ENCODE measurements at places on chromosomes 4 and X. TPM values are rescaled to one million over a fixed set of nuclear protein-coding genes. Genes with fewer than 3 reads are reported as not detected.

The TBL1X gene
- 37.9 TPM for total RNA-seq

GRCh38 chr4:164572877-164573279 is 181.1 kb upstream of the SMIM31 start:
- peak; percentile 82 for DNase-seq

DNA sequence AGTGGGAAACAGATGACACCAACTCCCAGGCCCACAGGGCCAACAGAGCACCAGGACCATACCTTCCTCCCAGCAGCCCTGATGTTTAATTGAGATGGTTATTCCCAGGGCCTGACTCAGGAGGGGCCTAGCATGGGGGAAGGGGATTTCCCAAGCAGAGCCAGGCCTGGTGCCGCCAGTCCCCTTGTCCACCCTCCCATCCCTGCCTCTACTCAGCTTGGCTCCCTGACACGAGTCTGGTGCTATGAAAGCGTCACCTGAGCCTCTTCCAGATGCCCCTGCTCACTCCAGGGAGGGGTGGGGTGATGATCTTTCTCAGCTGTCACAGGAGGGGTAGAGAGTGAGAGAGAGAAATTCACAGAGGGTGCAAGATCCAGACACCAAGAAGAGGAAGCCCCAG is 72.7 kb downstream of the EFNB1 start:
- no peak for DNase-seq

GRCh38 chr4:165656829-165657490 is 216.1 kb upstream of the TLL1 start:
- no peak for DNase-seq

GRCh38 chr4:76210452-76210851 is 3.2 kb downstream of the SCARB2 start:
- no peak for DNase-seq

- no peak for DNase-seq
Measured at GRCh38 chrX:136531951-136532350, at the start of gene VGLL1. VGLL1 (plus strand) TSS chrX:136532215; CDS start chrX:136536021, 3,806 bp downstream.

The UGT2B15 gene
- not detected for total RNA-seq

GRCh38 chrX:39356119-39356807 is 555.0 kb downstream of the MID1IP1 start:
- DNase-seq = no peak

GRCh38 chr4:19262467-19262866 is 989.2 kb upstream of the SLIT2 start:
- no peak for DNase-seq

DNA sequence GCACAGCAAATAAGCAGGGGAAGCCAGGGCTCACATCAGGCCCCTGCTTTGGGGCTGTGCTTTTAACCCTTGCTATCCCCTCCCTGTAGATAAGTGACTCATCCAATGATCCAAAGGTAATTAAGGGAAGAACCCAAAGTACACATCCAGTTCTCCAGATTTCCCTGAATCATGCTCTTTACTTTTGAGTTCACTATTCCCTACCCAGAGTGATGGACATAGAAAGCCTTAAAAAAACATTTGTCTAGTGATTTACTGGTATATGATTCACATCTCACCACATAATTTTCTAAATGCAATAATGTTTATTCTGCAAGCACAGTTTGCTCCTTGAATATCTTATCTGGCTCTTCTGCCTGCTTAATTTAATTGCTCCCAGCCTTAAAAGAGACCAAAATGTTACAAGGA is 136.2 kb downstream of the PPP3CA start:
- peak; percentile 72 for DNase-seq

The MXRA5 gene
- total RNA-seq = not detected

DNA sequence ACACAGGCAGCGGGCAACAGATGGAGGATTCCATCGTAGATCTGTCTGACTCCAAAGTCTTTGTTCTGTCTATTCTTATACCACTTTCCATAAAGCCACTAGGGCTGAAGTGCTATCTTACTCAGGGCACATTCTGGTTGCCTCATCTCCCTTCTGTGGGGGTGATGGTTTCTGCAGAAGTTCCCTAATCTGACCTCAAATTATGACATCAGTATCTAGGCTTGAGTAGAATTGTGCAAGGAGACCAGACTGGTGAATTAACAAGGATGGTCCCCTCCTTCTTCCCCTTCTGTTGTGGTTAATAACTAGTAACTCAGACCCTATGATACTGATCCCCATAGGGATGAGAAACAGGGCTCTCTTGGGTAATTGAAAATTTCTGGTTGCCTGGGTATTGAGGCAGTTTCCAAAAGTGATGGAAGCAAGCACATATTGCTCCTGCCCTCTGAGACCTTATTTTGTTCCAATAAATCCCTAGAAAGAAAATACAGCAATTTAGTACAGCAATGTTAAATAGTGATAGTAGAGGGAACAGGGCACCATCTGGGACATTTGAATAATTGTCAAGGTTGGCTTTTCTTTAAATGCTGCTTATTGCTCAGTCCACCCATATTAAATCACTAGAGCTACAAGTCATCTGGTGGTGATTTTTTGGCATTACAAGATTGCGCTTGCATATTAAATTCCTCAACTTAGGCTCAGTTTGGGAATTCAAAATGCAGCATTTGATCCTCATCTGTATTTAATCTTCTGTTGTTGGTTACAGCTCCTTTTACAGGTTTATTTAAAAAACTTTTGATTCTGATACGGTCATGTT is 57.3 kb upstream of the AP1S2 start:
- DNase-seq = no peak

GRCh38 chr4:30630431-30630830 is 89.7 kb upstream of the PCDH7 start:
- no peak for DNase-seq

DNA sequence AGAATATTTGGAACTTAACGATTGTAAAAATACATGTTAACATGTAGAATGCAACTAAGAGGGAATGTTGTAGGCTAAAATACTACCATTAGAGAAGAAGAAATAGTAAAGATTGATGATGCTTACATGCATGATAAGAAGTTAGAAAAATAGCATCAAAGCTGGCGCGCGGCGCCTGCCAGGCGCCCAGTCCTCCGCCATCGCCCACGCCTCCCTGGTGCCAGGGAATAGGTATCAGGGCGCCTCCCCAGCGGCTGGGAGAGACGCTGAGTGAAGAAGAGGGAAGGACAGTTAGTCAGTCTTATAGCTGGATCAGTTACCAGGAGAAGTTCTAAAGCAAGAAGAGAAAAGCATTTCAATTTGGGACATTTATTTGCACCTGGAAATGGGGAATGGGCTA is 36.0 kb downstream of the NSUN7 start:
- DNase-seq = no peak

DNA sequence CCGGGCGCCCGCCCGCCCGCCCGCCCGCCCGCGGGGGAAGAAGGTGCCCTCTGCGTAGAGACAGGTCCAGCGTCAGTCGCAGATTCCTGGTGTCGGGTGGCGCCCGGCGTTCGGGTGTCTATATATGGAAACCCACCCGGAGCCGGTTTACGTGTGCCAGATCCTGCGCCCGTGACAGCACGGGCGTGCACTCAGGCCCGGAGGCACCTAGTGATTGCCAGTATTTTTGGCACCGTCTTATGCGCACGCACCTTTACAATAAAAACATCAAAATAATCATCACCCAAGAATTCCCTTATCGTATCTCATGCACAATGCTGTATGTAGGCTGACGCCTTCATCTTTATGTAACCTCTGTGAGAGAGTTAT is 519 bp downstream of the SLC25A4 start:
- DNase-seq = peak; percentile 30

- DNase-seq = peak; percentile 84
Measured at GRCh38 chrX:38347136-38347535, 5.3 kb upstream of the OTC start.

- DNase-seq = no peak
Measured at GRCh38 chrX:41688835-41689234, at the start of gene GPR34. GPR34 (plus strand) TSS chrX:41688973; CDS start chrX:41695634, 6,661 bp downstream.

GRCh38 chrX:49111791-49112190 is 11.7 kb downstream of the GPKOW start:
- no peak for DNase-seq

- DNase-seq = no peak
Measured at GRCh38 chrX:20965270-20966044, 408.8 kb upstream of the CNKSR2 start.

The FHIP1A gene
- total RNA-seq = 11.7 TPM

DNA sequence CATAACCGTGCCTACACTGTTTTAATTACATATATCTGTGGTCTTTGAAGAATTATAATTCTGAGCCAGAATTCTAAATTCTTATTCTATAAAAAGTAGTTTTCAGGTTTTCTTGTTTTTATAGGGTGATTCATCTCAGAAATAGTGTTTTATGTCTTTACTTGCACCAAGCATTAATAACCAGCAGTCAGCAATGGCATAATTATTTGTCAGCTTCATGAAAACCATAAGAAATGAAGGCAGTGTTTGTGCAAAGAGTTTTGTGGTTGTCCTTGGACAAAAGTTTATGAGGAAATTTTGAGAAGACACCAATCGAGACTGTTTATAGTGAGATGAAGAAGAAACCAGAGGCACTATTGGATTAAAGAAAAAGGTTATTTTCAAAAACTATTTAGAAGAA is 37.2 kb downstream of the EDNRA start:
- no peak for DNase-seq

DNA sequence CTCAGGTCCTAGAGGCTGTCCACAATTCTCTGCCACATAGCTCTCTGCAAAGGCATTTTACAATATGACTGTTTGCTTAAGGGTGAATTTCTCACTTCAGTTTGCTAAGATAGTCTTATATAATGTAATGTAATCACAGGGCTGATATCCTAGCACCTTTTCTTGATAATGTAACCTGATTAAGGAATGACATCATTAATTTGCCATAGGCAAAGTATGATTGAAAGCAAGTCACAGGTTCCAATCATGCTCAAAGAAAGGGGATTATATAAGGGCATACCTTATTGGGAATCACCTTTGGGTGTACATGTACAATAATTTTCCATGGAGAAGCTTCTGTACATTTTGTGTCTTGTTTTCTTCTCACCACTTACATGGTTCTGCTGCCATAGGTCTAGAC is 18.9 kb downstream of the GNRHR start:
- DNase-seq = no peak

The PRKG2 gene
- 0.05 TPM for total RNA-seq

The CYSLTR1 gene
- not detected for total RNA-seq

The CCSER1 gene
- not detected for total RNA-seq

GRCh38 chr4:87165892-87166291 is 54.5 kb downstream of the KLHL8 start:
- DNase-seq = no peak

The TCP11X1 gene
- total RNA-seq = 0.05 TPM

The SPANXC gene
- total RNA-seq = 7.5 TPM

DNA sequence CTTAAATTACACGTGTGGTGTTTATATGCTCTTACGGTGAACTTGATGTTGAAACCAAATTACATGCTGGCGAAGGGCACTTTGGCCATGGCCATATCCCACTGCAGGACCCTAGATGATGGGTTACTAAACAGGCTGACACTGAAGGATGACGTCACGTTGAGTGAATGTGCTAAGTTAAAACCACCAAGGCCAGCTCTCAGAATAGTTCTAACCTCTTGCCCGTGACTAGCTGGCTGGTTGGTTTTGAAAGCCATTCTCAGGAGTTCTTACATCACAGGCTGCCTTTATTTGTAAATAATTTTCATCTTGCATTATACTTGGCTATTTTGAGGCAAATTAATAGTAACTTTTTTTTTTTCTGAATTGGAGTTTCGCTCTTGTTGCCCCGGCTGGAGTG is 41.3 kb upstream of the PHEX start:
- DNase-seq = no peak

- DNase-seq = no peak
Measured at GRCh38 chrX:41001327-41001726, 83.9 kb upstream of the USP9X start.

The CCNA2 gene
- total RNA-seq = 175 TPM

The FGB gene
- total RNA-seq = not detected

DNA sequence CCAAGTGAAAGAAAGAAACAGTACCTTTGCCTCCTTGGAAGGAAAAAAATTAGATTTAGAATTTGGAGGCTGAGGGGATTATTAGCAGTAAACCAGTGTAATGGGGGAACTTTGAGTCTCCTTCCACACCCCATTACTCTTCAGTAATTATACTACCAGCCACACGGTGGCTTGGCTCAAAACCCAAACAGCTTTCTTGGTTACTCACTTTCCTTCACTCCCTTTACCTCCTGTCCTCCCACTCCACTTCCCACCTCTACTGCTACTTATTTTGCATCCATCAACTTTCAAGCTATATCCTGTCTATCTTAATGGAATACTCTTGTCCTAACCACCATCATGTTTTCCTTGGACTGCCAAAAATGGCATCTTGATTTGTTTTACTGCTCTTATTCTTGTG is 310.6 kb upstream of the AADAT start:
- no peak for DNase-seq

GRCh38 chr4:78845472-78845871 is 69.3 kb downstream of the BMP2K start:
- DNase-seq = no peak

The PPARGC1A gene
- 1.6 TPM for total RNA-seq

The DMD gene
- total RNA-seq = 2.5 TPM

DNA sequence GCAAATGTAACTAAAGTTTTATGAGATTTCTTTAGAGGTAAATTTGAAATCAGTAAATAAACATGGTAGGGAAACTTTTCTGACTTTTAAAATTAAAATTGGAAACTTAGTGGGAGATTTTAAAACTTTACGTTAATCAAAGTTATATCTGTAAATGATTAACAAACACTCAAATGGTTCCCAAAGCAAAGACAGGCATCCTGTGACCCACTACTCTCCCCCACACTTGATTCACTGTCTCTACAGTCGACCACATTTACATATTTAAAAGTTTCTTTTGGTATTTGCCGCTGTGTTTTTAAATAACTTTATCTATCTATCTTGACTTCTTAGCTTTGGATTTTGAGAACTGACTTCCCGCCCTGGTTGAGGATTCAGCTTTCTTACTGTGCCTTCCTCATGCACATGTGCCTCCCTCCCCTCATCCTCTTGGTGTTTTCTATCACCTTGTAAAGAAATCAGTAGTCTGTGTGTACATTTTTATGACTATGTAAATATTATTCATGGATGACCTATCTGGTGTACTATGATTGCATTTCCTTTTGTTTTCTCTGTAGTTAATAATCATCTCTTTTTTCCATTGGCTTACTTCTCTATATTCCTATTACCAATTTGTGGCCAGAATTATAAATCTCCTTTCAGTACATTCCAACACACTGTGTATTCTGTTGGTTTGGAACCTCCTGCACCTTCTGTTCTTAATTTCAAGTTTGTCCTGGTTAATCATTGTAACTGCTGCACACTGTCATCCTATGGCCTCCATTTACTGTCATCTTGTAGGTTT is 72.6 kb downstream of the WWC2 start:
- no peak for DNase-seq

DNA sequence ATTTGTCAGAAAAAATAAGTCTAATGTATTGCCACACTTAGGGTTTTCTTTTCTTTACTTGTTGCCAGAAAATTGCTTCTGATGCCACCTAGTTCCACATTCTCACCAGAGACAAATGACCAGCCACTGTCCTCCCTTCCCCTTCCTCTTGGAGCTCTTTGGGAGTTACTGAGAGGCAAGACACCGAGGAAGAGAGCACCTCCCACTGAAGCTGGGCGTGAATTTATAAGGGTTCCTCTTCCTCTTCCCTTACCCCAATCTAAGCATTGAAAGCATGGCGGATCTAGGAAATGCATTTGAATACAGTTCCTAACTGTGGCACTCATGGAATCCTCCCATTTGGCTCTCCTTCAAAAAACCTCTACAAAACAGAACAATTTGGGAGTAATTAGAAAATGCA is 30.0 kb downstream of the ANXA3 start:
- no peak for DNase-seq

GRCh38 chr4:131159261-131159660 is 1989.8 kb upstream of the PCDH10 start:
- DNase-seq = no peak

Data from HT1080 (cell line).